Fibroblast of skin of right biceps (primary cell): ENCODE measurements at places on chromosomes 3 and 15.
A peak's percentile ranks its signal among the peaks of the same experiment; 100 is the strongest.

GRCh38 chr3:32431481-32431880 is 39.8 kb downstream of the CMTM7 start:
- no peak for DNase-seq

GRCh38 chr3:170485294-170485693 is 66.6 kb downstream of the CLDN11 start:
- DNase-seq = peak; percentile 19

GRCh38 chr3:14063152-14063551 is 61.5 kb downstream of the CHCHD4 start:
- no peak for DNase-seq

GRCh38 chr3:90221900-90222299 is 1114.5 kb downstream of the EPHA3 start:
- no peak for DNase-seq

GRCh38 chr15:91668370-91668769 is 185.1 kb upstream of the SLCO3A1 start:
- no peak for DNase-seq

DNA sequence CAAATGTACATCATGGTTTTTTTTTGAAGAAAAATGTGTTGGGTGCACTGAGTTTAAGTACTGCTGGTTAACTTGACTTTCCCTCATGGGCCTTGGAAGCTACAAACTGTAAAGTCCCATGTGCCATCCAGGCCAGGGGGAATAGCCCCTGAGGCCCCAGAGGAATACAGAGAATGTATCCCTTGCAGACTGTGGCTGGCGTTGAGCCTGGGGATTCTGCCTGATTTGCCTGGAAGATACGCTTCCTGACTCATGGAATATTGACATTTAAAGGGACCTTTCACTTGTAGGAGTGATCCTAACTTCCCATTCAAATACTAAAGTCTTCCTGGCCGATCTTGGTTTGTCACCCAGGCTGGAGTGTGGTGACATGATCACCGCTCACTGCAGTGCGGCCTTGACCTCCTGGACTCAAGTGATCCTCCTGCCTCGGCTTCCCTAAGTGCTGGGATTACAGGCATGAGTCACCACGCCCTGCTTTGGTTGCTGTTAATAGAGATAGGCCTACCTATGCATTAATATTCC is 42.0 kb downstream of the ADAMTSL3 start:
- peak; percentile 46 for DNase-seq

DNA sequence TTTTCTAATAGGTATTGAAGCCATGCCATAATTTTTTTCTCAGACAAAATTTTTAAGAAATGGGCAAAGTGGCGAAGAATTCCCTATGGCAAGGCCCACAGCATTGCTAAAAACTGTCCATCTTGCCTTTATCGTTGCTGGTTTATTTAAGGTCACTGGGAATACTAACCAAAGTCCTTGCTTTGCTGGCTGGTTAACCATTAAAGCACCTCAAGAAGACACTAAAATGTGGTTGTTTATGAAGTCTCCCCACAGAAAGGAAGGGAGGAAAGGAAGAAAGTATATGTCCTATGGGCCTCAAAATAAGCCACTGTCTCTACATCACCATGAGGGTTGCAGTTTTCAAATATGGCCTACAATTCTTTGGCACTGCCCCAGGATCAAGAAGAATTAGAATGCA is 13.2 kb downstream of the SH3BP5 start:
- no peak for DNase-seq

- DNase-seq = no peak
Observed at GRCh38 chr3:128472449-128473179, 5.9 kb upstream of the DNAJB8 start.

GRCh38 chr15:42045211-42045615 is 24.4 kb upstream of the PLA2G4E start:
- no peak for DNase-seq

DNA sequence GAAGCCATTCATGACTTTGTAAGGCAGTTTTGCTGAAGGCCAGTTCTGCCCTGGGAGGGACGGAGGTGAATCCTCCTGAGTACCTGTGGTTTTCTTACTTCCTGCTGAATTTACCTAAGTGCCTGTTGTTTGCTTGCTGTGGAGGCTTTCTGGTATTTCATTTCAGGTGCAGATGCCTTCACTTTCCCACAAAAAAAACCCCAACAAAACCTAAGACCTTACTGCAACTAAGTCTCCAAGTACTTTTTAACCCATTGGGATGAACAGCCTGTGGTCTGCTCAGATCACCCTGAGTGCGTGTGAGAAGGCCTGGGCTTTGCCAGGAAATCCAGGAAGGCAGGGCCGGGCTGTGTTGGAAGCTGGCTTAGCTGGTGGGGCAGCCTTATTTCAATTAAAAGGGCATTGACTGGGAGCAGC is 65.3 kb downstream of the IGF1R start:
- DNase-seq = no peak
